NCI-H1417 treated with DMSO at 0.1 percent for 48 hours (cell line): ENCODE measurements at places on chromosomes 5 and 9.

DNA sequence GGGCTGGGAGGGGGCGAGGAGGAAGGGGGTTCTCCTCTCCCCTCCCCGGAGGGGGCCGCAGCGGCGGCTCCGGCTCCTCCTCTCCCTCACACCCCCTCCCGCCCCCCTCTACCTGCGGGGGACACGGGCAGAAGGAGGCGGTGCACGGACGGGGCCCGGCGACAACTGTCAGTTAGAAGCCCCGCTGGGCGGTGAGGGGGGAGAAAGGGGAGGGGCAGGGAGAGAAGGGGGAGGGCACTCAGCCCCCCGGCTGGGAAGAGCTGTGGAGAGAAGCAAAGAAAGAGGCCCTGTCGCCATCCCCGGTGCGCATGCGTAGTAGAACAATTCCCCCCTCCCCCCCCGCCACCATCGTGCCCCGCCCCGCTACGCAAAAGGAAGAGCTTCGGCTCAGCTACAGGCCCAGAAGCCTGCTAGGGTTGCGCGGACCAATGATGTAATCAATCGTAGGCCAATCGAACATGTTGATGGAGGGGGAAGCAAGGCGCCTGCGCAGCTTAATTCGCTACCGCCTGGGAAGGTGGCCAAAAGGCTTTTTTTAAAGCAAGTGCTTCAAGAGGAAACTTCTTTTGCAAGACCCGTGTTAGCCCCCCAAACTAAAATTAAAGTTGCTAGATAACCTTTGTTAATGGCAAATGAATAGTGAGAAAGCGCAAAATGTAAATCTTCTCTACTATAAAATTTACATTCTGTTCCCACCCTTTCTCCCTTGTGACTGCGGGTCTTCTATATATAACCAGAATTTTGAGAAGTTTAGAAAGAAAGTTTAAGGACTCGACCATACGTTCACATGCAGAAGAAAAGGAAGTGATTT, 7.0 kb downstream of the RANBP6 start:
- DNase-seq, result peak; percentile 87

- no peak for DNase-seq
These were observed 31.2 kb upstream of the ACTBL2 start for GRCh38 chr5:57513785-57514184.

DNA sequence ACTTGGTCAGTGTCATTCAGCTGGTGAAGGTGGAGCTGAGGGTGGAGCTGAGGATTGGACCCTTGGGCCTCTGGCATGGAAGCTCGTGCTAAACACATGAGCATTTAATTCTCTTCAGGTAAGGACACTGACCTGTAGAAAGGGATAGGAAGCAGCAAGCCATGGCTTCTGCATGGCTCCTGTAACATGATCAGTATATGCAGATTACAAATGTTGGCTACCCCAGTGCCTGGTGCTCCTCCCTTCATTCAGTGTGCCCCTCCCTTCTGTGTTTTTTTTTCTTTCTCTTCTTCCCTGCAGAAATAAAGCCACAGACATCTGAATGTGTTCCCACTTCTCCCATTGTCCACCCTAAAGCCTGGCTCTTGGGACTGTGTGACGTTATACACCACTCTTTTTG, 52.9 kb downstream of the ARHGAP26 start:
- DNase-seq, result no peak

DNA sequence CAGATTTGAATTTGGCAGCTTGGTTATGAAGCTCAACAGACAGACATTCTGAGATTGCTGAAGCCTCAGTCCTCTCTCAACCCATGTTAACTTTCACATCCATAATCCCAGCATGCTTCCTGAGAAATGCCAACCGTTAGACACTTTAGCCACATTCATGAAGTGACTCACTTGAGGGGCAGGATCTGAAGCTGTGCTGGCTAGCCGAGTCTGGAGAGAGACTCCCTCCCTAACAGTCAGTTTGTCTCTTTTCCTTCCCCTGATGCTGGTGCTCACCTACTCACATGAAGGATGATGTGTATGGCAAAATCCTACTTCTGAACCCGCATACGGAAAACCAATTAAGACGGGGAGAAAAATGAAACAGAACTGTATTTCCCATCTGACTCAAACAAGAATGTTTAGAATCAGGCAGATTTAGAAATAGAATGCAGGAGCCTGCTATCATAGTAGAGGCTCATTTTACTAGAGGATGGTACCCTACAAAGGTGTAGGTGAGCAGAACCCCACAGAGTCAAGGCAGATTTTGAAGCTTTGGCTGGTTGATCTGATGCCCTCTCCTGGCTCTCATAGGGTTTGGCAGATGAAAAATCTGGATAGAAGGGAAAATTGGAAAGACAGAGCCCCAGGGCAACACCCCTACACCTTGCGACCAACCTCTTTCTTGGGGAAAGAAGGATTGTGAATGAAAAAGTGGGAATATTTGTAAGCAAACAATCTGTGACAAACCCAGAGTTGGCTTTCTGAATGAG, 150.9 kb upstream of the LHFPL2 start:
- DNase-seq, result no peak

DNA sequence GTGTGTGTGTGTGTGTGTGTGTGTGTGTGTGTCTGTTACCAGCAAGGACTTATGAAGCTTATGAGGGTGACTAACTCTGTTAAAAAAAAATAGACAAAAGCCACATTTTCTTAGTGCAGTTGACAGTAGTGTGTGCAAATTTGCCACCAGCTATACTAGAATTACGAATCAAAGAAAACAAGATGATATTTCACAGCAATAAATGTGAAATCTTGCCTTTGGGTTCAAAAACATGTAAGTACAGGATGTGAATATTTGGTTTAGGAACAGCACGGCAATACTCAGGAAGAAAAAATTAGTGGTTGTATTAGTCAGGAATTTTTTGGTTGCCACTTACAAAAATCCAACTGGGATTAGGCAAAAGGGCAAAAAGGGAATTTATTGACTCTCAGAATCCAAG, 117.4 kb downstream of the NPR3 start:
- no peak for DNase-seq
